HAP-1 (cell line): ENCODE measurements at places on chromosomes 7 and 10.
A peak's percentile ranks its signal among the peaks of the same experiment; 100 is the strongest.

- DNase-seq, result no peak
These were observed 27.1 kb downstream of the ATXN7L1 start for GRCh38 chr7:105849122-105849855.

- DNase-seq, result no peak
These were observed 215.0 kb downstream of the PTPRN2 start for GRCh38 chr7:158372400-158373342.

- no peak for DNase-seq
These were observed 100.5 kb downstream of the ADRA2A start for GRCh38 chr10:111177379-111177778.

- no peak for DNase-seq
These were observed 262.0 kb downstream of the ADRA2A start for GRCh38 chr10:111338805-111339204.

GRCh38 chr7:2009541-2010001, 223.2 kb downstream of the MAD1L1 start:
- DNase-seq, result no peak

GRCh38 chr10:77571490-77571889, 66.1 kb downstream of the KCNMA1 start:
- no peak for DNase-seq

GRCh38 chr10:88986549-88987242, 3.9 kb upstream of the FAS start:
- DNase-seq, result peak; percentile 44

- DNase-seq, result no peak
These were observed 27.0 kb downstream of the OGDHL start for GRCh38 chr10:49735161-49735560.

- DNase-seq, result no peak
These were observed 80.3 kb downstream of the WDR11 start for GRCh38 chr10:120931423-120931822.

- no peak for DNase-seq
These were observed 39.2 kb upstream of the FRMD4A start for GRCh38 chr10:14369906-14370305.

DNA sequence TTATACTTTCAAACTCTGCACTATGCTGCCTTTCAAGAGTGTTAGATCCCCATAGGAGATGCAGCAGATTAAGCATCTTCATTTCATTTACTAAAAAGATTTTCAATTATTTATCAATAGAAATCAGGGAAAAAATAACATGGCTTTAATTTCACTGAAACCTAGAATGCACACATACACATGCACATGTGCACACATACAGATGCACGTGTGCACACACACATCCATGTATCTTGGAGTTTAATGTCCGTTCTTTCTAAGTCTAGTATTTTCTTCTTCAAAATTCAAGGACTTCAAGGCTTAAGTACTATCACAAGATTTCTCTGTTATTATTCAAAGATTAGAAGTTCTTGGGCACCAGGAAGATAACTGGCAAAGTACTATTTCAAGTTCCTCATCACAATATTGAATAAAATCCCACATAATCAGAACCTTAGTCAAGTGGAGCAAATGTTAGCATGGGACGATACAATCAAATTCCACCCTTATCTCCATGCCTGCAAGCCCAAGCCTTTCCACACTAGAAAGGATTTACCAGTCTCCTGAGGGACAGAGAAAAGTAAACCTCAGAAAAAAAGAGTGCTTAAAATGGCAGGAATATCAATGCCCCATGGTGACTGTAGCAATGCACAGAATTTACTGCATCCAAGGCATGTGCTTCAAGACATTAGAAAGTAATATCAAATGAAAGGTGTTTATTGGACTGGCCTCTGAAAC, 494.4 kb downstream of the XPNPEP1 start:
- DNase-seq, result no peak

- no peak for DNase-seq
These were observed 171.9 kb upstream of the LRGUK start for GRCh38 chr7:133955208-133955607.

- no peak for DNase-seq
These were observed 21.6 kb upstream of the UNCX start for GRCh38 chr7:1210979-1211608.

GRCh38 chr10:63241841-63242281, 108.7 kb downstream of the NRBF2 start:
- DNase-seq, result no peak

GRCh38 chr10:93437086-93437945, 44.8 kb downstream of the MYOF start:
- peak; percentile 78 for DNase-seq

DNA sequence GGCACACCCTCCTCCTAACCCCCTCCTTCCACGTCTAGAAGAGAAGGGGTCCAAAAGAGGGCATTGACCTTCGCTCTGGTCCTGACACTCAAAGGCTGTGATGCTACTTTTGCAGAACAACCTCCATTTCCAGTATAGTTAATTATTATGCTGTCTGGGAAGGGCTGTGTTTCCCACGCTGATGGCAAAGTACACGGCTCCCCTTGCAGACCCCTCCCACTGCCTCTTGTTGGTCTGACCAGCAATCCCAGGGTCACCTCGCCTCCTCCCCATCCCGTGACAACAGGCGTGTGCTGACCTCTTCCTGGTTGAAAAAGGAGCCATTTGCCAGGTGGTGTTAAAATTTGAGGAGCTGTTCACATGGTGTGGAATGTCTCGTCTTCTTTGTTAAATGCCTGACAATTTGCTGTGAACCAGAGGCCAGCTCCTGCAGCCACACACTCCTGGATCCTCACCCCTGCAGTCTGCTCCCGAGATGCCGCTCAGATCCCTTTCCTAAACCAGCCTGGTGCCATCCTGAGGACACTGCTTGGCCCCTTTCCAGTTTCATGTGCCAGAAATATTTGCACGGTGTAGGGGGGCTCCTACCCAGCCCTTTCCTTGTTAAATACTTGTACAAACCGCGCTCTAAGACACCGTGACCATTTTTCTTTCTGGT, 321.7 kb downstream of the WDR37 start:
- DNase-seq, result no peak

- no peak for DNase-seq
These were observed 75.9 kb downstream of the CNOT4 start for GRCh38 chr7:135434047-135434446.

- DNase-seq, result no peak
These were observed 82.4 kb upstream of the TRIL start for GRCh38 chr7:29040579-29040925.

DNA sequence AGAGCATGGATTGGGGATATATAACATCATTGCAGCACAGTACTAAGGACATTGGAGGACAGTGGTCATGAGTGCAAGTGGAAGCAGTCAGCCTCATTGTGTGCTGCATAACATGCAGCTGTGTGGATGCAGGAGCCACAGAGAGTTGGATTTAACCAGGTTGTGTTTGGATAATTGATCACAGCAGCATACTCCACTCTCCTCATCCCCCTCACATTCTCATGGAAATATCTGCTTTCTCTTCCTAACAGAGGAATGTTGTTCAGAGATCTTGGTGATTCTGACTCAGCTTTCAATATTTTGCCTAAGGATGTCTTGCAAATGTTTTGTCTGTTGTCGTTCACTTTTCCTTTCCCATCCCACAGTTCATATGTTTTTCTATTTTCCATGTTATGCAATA, 31.8 kb upstream of the LSM8 start:
- DNase-seq, result no peak

- no peak for DNase-seq
These were observed 181.3 kb downstream of the MAGI2 start for GRCh38 chr7:79272066-79272669.

DNA sequence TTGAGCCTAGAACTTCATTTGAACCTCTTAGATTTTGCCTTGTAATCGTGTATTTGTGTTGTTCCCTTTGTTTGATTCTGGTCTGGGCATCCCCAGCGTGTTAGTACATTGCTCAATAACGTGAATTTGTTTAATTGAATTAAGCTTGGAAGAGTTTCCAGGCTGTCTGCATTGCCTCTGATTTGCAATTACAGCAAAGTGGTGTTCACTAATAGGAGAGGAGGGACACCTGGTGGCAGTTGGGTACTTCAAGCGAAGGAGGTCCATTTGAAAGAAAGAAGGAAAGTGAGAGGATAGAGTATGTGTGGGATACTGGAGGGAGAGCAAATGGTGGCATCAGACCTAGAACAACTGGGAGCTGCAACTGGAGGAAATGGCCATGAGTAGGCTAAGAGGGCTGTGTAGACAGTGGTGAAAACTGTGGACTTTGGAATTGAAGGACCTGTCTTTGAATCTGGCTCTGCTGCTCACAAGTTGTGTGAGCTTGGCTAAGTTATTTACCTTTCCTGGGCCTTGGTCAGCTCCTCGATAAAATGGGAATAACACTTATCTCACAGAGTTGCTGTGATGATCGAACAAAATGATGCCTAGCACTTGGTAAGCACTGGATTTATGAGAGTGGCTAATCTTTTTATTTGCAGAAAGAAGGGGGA, 15.1 kb downstream of the LSMEM1 start:
- DNase-seq, result peak; percentile 57

DNA sequence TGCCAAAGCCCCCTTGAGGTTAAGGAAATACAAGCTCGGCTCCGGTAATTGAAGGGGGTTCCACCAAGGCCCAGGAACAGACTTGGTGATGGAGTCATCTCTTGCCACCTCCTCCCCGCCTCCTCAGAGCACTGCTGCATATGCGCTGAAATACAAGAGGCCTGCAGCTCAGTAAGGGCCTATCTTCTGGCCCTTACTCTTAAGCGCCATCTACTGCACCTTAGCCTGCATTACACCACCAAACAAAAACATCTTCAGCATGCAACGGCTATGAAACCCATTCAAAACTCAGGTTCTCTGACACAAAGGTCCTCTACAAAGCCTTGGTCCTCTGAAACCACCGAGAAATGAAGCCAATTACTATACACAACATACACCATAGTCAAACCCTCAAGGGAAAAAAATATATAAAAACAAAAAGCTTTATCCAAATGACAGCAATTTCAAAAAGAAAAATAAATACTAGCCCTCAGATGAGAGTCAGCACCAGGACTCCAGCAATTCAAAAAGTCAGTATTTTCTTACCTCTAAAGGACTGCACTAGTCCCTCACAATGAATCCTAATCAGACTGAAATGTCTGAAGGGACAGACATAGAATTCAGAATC, 176.8 kb upstream of the TBX20 start:
- peak; percentile 52 for DNase-seq

- no peak for DNase-seq
These were observed 2.2 kb upstream of the WAC start for GRCh38 chr10:28530751-28531150.

DNA sequence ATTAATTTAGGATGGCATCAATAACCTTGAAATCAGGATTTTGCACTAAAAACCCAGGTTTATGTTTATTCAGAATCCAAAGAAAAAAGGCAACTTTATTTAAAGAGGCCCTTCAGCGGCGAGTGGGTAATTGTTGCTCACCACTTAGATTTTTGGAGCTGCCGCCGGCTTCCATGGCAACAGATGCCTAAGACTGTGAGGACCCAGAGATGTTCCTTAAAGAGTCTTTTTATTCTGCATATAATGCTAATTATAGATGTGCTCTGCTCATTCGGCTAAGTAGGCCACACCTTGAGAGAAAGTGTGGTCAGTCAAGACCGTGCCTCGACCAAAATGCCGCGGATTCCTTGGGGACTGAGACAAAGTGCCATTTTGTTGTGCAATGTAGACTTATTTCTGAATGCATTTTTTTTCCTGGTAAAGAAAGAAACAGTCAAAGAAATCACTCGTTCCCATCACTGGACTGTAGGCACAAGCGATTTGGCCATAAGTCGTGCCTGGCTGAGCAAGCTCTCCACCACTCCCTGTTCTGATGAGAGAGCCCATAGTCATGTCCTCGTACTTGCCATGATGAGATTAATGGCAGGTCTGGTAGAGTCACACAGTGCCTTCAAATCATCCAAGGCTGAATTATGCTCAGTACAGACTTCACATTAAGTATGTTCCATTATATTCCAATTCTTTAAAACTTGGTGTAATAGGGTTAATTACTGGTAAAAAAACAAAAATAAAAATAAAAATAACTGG, 21.4 kb upstream of the MGMT start:
- no peak for DNase-seq

DNA sequence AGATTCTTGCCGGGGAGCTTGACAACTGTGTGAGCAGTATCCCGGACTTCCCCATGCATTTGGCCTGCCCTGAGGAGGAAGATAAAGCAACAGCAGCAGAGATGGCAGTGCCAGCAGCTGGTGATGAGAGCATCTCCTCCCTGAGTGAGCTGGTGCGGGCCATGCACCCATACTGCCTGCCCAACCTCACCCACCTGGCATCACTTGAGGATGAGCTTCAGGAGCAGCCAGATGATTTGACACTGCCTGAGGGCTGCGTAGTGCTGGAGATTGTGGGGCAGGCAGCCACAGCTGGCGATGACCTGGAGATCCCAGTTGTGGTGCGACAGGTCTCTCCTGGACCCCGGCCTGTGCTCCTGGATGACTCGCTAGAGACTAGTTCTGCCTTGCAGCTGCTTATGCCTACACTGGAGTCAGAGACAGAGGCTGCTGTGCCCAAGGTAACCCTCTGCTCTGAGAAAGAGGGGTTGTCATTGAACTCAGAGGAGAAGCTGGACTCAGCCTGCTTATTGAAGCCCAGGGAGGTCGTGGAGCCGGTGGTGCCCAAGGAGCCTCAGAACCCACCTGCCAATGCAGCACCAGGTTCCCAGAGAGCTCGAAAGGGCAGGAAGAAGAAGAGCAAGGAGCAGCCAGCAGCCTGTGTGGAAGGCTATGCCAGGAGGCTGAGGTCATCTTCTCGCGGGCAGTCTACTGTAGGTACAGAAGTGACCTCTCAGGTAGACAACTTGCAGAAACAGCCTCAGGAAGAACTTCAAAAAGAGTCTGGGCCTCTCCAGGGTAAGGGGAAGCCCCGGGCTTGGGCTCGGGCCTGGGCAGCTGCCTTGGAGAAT, 6.7 kb downstream of the PPRC1 start:
- no peak for DNase-seq

DNA sequence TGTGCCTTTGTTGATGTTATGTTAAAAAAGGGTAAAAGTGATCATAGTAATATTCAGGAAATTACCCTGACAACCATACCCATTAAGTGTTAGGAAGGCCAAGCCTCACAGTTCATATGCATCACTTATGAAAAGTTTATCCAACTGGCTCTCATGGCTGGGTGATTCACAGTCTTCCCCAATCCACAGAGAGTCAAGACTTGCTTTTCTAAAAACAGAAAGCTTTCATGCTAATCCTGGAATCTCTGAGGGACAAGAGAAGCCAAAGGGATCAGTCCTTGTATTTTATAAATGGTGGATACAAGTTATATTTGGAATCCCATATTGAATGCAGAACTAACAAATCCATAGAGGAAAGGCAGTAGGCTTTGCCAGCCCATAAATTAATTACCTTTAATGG, 218.3 kb downstream of the JAZF1 start:
- no peak for DNase-seq

- no peak for DNase-seq
These were observed 45.3 kb downstream of the JAZF1 start for GRCh38 chr7:28135315-28135714.

GRCh38 chr10:125264091-125264490, 103.7 kb upstream of the CTBP2 start:
- DNase-seq, result no peak

- DNase-seq, result no peak
These were observed 88.6 kb downstream of the MPP7 start for GRCh38 chr10:28214219-28214618.

GRCh38 chr7:135991322-135991721, 14.2 kb upstream of the MTPN start:
- DNase-seq, result no peak
